Fibroblast of the aortic adventitia (primary cell): ENCODE measurements at places on chromosomes 1 and 21.

DNA sequence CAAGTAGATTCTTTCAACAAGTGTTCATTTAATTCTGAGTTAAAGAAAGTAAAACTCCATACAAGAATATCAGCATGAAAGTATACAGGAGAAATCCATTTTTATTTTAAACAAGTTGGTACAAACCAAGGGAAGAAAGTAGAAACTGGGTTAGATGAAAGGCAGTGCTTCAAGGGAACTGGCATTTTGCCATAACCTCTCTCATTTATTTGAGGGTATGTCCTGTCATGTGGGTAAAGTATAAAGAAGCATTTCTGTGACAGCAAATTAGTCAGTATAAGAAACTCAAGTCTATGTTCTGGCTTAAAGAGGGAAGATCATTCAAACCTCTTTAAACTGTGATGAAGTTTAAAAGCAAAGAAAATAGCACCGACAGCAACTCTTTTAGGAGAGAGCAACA, 32.0 kb downstream of the OLFM3 start:
- peak; percentile 0 for DNase-seq

DNA sequence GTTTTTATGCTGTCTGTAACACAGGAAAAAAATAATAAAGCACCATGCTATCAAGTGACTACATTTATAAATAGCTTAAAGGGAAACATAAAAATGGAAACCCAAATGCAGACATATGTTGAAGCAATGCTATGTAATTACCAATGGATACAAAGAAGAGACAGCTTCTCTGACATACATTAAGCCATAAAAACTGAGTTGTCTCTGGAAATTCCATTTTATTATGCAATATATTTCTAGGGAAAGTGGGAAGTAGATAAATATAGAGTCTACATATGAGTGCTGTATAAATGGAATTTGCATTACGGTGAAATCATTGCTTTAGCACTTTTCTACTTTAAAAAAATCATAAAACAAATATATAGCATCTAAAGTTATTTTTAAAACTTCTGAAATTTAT, 135.2 kb upstream of the COL11A1 start:
- no peak for DNase-seq

DNA sequence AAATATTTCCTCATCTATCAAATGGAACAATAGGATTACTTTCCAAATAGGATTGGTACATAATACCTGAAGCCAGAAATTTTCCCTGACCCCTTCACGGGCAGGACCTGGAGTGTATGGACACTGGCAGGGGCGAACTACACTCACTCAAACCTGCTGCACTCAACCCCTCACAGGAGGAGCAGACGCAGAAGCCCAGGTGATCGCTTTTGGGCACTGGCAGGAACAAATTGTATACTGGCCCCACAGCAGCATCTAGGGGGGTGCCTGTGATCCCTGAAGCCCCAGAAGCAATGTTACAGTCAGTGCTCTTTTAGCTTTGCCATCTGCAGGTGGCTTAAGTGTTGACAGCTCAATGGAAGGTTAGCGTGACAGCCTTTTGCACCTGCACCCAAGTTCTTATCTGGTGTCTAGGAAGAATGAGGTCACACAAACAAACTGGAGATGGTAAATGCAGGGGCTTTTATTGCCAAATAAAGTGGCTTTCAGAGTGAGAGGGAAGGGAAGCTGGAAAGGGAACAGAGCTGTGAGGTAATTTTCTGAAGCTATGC, 199.2 kb upstream of the NEGR1 start:
- no peak for DNase-seq

- DNase-seq, result no peak
These were observed 2.0 kb upstream of the CAMTA1 start for GRCh38 chr1:6783221-6783620.

DNA sequence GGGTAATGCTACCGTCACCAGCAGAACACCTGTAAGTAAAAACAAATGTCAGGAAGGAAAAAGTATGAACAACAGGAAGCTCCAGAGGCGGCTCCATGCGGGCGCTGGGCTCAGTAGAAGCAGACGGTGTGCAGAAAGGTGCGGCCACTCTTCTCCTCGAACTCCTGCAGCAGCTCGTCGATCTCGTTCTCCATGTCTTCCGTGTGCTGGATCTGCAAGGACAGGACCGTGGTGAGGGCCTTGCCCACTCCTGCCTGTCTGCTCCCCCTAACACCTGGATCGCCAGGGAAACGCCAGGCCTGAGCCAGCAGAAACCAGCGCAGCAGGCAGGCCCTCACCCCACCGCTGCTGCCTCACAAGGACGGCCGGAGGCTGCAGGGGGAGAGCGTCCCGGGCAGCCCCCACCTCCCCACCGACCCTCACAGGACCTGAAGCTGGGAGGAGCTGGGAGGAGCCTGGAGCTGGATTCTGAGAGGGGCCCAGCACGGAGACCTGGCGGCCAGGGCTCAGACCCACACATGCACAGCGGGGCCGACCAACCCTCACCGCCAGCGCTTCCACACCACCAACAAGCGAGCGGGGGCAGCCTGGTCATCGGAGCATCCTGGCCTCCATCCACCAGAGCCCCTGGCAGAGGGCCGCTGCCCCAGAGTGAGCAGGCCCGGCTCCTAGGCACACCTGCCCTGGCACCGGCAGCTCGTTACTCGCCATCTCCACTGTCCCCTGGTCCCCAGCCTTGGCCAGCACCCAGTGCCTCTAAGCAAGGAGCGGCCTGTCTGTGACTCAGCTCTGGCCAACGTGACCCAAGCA, 1.7 kb upstream of the TMEM240 start:
- no peak for DNase-seq

DNA sequence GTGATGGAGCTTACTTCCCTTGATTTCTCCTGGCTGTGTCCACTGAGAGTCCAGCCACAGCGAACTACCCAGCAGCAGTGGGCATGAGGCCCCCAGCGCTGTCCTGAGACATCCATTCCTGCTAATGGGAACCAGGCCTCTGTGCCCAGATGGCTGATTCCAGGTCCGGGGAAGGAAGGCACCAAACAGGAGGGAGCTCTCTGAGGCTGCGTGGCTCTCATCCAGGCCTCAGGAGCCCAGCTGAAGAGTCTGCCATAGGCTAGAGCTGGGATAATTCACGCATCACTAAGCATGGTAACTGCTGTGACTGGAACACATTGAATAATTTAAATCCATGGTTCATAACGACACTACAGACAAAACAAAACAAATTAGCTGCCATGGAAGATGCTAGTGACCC, 24.7 kb upstream of the LRRC47 start:
- DNase-seq, result no peak

- DNase-seq, result no peak
These were observed 174.3 kb downstream of the SETD4 start for GRCh38 chr21:35885942-35886541.

GRCh38 chr1:202023001-202023433, 12.6 kb downstream of the ELF3 start:
- DNase-seq, result no peak

DNA sequence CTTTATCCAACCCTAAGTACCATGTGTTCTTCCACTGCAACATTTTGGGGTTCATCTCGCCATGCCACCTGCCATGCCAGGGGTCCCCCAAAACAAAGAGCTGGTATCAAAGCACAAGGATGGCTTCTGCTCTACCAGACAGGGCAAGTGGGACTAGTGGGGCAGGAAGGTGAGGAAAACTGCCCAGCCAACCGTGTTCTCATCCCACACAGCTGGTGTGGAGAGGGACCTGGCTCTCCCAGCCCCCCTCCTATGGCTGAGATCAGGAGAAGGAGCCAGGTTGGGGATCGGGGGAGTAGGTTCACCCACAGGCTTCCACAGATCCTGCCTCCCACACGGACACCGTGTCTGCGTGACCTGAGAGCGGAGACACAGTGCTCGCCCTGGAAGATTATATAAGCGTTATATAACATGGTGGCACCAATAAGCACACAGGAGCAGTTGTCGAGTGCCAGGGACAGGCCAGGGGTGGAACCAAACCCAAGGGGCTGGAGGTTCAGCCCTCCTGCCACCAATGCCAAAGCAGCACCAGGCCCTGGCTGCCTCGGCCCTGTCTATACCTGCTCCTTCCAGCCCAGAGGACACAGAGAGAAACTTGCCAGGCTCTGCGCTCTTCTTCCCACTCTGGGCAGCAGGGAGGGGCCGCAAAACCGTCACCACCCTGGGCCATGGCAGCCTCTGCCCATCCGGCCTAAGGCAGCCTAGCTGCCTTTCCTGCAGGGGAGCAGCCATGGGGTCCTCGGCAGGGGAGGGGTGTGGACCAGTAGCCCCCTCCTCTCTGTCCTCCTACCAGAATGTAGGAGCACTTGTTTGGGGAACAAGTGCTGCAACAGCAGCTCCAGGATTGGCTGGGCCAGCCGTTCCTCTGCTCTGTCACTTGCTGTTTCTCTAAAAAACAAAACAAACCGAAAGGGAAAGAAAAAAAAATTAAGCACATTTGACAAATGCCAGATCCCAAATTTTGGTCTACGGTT, 43.5 kb downstream of the CD34 start:
- DNase-seq, result peak; percentile 35

DNA sequence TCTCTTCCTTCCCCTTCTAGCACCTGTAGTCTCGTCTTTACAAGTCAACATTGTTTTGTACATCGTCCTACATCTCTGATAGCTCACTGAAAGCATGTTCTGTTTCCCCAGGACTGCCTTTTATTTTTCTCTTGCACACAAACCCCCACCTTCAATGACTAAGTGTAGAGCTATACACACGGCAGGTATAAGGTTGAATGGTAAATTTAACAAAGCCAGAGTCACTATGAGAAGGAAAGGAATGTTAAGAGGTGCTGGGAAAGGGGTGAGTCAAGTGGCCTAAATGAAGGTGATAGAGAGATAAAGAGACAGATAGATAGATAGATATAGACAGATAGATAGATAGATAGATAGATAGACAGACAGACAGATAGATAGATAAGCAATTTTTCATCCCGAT, 134.3 kb upstream of the ATP1B1 start:
- no peak for DNase-seq

- no peak for DNase-seq
These were observed 13.9 kb upstream of the EDN2 start for GRCh38 chr1:41498391-41498790.
